ENCODE measurements at places on chromosomes 2 and 18.

DNA sequence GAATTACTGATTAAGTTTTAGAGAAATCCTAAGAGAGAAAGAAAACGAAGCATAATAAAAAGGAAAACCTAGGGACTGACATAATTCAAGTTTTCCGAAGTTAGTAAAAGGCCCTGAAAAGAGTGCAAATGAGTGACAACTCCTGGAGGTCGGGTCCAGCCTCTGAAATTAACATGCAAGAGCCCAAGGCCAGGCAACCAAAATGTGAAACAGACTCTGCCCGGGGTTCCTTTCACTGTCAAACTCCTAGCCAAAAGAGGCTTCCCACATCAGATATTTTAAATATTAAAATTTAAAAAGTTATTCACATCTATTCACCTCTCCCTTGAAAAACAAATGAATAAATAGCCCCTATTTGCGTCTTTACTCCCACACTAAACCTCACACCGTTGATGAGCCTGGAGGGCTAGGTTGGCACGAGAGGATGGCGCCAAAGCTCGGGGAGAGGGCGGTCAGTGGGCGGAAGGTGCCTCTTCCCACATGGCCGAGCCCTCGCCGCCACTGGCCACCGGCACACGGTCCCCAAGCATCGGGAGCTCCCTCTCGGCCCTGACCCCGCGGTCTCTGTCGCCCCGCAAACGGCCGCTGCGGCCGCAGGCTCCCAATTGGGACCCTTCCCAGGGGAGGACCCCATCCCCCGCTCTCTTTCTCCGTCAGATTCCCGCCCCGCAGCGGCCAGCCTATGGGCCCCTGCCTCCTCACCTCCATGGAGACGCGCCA lies 630 bp downstream of the PPM1G start:
- DNase-seq = no peak

- no peak for DNase-seq
Observed at GRCh38 chr2:179677077-179677688, 184.2 kb downstream of the ZNF385B start.

- DNase-seq = no peak
Observed at GRCh38 chr2:164979113-164979512, 23.8 kb upstream of the SLC38A11 start.

DNA sequence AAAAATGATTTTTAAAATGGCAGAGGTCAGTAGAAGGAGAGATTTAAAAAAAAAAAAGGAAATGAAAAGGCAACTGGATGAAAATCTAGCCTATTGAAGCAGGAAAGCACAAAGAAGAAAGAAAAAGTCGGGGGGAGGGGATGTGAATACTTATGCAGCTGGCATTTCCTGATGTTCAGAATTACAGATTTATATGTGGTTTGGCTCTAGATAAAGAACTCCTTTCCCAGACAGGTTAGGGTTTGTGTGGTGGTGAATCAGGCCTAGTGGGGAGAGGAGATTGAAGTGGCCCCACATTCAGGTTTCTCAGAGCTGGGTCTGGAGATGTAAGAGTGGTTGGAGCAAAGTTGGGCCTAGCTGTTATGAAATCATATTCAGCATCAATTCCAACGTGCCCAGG lies 394.4 kb downstream of the FIGN start:
- no peak for DNase-seq

- no peak for DNase-seq
Observed at GRCh38 chr2:183530333-183530901, 406.2 kb downstream of the NUP35 start.

- DNase-seq = no peak
Observed at GRCh38 chr2:1802046-1802445, 57.7 kb upstream of the PXDN start.

DNA sequence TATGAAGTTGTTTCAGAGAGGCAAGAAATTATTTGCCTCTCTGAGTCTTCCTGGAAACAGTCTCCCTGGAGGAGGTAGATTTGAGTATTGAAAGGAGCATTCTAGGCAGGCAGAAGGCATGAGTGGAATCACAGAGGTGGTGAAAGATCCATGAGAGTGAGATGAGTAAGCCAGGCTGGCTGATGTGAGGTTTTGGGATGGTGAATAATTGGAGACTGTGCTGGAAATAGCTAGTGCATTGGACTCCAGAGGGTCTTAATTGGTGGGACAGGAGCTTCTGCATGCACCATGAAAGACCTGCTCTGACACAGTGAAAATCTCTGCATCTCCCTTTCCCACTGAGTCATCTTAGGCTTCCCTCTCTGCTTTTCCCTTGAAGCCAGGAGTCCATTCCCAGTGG lies 46.3 kb downstream of the CDC42EP3 start:
- no peak for DNase-seq

GRCh38 chr2:213923543-213923942 lies 487.3 kb upstream of the VWC2L start:
- DNase-seq = no peak

GRCh38 chr2:210147614-210148013 lies 23.6 kb downstream of the KANSL1L start:
- DNase-seq = no peak

DNA sequence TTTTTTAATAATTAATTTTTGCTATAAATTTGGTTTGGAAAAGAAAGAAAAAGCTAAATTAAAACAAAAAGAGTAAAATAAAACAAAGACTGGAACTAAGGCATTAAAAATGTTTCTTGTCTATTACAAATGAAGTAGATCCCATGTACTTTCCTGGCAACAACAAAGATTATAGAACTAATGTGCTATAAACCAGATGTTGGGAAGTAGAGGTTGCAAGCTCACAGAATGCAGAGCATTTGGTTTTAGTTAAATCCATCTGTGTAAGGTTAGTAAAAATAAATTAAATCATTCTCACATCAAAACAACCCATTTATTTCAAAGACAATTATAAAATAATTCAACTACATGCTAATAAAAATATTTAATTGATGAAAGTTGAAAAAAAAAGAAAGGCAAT lies 157.2 kb upstream of the ZC3H15 start:
- no peak for DNase-seq

- DNase-seq = no peak
Observed at GRCh38 chr18:70693246-70693645, 404.4 kb downstream of the SOCS6 start.

- no peak for DNase-seq
Observed at GRCh38 chr2:95277246-95277906, 3.1 kb downstream of the PROM2 start.

GRCh38 chr2:9373476-9373875 lies 49.9 kb downstream of the ITGB1BP1 start:
- no peak for DNase-seq

GRCh38 chr2:239813261-239814115 lies 211.7 kb downstream of the NDUFA10 start:
- DNase-seq = no peak

DNA sequence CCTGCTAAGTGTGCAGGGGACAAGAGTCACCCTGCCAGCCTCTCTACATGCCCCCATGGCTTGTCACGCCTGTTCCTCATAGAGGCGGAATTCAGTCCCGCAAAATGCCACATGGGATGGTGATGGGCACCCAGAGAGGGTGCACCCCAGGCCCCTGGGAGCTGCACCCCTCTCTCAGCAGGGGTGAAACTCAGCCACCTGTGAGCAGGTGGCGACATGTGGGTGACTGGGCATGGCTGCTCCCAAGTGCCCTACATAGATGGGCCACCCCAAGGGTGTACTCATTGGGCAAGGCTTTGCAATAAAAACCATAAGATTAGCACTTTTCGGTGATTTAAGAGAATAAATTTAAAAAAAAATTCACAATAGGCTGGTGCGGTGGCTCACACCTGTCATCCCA lies 6.3 kb downstream of the HS6ST1 start:
- no peak for DNase-seq

DNA sequence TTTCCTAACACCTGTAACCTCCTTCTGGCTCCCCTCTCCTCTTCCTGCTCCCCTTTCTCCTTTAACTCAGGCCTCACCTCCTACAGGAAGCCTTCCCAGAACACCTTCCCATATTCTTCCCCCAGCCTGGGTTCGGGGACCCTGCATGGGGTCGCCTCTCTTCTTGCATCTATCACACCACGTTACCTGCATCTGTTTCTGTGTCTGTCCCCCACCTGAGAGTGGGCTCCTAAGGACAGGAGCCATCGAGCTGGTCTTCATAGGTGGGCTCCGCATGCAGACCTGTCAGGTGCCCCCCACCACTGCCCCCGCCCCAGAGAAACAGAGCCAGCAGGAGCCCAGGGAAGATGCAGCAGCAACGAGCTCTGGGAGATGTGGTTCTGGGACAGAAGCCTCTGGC lies 123.2 kb upstream of the GLI2 start:
- no peak for DNase-seq

- no peak for DNase-seq
Observed at GRCh38 chr2:64652231-64653108, 1.2 kb downstream of the SERTAD2 start.

DNA sequence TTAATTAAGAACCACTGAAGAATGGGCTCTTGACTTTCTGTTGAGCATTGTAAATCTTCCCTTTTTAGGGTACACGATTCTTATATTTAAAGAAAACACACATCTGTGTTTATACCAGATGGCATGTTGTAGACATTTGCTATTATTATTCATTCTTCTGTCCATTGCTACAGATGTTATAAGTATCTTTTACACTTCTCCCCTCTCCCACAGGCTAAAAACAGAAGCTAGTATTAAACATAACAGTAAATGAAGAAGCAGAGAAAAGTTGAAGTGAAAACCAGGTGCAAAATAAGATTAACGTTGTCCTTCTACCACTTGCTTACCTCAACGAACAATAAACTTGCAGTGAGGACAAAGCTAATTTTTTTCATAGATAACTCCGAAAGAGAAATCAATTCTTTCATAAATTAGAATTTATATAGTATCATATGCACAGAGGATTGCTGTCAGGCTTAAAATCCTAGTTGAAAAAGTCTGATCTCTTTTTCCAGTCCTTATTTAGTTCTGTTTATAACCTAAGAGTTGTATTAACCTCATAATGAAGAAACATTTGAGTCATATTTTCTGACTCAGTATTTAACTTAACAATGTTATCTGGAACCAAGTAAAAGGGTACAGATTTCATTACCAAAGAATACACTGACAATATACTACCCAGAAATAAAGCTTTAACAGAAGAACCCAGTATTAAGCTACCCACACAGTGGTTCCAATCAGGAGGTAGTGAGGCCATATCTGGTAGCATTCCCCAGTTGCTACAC lies 16.4 kb upstream of the ZNF385B start:
- DNase-seq = no peak

DNA sequence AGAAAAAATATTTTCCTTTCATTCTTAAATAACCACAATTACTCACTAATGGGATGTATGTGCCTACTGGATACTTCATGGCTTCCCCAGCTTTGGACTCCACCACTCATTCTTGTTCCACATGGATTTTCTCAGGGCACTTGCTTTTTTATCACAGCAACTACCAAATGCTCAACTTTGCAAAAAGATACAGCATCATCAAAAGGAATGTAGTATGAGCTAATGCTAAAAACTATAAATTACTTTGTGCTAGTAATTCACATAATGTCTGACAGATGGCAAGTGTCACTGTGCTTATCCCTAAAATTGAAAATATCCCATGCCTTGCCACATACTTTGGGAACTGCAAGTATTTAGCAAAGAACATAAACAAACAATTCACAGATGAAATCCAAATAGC lies 130.4 kb upstream of the ZFP36L2 start:
- DNase-seq = no peak

GRCh38 chr2:205892665-205893259 lies 193.2 kb downstream of the INO80D start:
- no peak for DNase-seq

GRCh38 chr2:150997066-150997465 lies 264.6 kb downstream of the RBM43 start:
- no peak for DNase-seq

DNA sequence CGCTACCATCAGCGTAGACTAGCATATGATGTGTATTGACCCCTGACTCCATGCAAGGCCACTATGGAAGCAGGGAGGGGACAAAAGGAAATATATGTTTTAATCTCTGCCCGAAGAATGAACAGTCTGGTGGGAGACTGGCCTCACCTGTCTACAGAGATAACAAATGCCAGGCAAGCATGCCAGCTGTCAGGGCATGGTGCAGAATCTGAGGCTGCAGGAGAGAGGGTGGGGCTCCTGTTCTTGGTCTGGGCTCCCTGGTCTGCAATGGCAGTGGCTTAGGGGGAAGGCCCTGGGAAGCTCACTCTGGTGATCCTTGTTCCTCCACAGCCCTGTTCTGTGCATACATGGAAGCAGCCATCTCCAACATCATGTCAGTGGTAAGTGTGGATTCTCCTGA lies 27.5 kb downstream of the SLC14A2 start:
- DNase-seq = no peak

- no peak for DNase-seq
Observed at GRCh38 chr2:182860858-182861257, 5.6 kb downstream of the FRZB start.

Measured in activated T-helper 1 cell treated with anti-CD3 and anti-CD28 coated beads, Interleukin-2, amount 50 U/mL, for 16 hours (primary cell).